Naive thymus-derived CD8-positive, alpha-beta T cell (primary cell): ENCODE measurements at places on chromosomes 5 and 9.

- DNase-seq = no peak
Measured at GRCh38 chr5:164181604-164182003, 676.2 kb downstream of the MAT2B start.

- no peak for DNase-seq
Measured at GRCh38 chr9:33884856-33885701, 68.1 kb downstream of the UBE2R2 start.

GRCh38 chr9:16661816-16662215, 208.7 kb downstream of the BNC2 start:
- no peak for DNase-seq

DNA sequence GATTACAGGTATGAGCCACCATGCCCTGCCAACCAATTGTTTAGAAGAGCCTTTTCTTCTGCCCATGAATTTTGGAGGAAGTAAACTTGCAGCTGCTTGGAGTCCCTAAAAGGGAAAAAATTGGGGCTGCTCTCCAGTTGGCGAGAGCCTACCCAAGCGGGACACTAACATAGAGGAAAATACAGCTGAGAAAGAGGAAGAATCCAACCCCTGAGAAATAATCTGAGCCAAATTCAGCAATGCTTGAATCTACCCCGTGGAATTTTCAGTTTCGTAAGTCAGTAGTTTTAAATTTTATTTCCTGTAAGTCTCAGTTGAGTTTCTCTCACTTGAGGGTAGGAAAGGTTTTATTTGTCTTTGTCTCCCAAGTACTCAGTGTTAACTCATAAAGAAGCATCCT, 30.4 kb upstream of the UBTD2 start:
- no peak for DNase-seq

DNA sequence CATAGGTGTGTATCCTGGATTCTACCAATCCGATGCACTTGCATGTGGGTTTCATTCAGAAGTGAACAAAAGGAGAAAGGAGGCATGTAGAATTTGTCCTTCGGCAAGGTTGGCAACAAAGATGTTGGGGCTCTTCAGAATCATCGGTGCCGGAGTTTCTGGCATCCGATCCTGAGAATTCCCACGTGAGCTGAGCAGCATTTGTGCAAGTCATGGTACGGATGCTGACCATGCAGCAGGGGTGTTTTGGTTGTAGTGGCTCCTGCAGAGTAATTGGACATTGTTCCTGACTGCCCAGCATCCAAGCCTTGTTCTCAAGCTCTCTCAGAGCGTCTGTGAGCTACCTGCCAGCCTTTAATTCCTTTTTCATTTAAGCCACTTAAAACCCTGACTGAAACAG, 19.0 kb upstream of the POC5 start:
- no peak for DNase-seq

GRCh38 chr5:157546456-157547100, 29.0 kb downstream of the ADAM19 start:
- DNase-seq = no peak
